ENCODE measurements at places on chromosomes 1 and 21.

- DNase-seq = no peak
These were observed 683 bp downstream of the LRRC8D start for GRCh38 chr1:89821322-89822108.

DNA sequence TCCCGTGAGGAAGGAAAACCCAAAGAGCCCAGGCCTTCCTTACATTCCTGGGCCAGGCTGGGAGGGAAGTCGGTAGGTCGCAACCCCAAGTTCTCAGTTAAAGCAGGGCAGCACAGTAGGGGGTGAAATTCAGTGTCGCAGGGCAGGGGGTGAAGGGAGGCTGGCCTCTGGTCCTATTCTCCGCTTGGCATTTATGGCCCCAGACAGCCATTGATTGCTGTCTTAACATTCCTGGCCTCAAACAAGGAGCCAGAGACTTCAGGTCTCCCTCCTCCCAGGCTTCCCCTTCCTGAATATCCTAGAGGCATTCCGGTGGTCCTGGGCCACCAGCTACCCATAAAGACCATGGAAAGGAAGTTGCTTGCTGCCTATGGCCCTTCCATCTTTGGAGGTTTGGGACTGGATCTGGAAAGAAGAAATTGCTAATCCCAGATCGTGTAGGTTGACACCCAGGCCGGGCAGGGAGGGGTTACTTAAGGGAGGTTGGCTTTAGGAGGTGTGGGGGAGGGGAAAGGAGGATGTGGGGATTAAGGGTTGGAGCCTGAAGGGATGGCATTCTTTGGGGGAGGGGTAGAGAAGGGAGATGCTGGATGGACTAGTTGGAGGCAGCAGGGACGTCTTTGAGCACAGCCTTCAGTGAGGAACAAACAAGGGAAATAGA is 1.7 kb downstream of the LIN28A start:
- DNase-seq = no peak

GRCh38 chr21:41887667-41888066 is 8.5 kb upstream of the PRDM15 start:
- no peak for DNase-seq

- DNase-seq = no peak
These were observed 6.3 kb downstream of the CELSR2 start for GRCh38 chr1:109255678-109256077.

DNA sequence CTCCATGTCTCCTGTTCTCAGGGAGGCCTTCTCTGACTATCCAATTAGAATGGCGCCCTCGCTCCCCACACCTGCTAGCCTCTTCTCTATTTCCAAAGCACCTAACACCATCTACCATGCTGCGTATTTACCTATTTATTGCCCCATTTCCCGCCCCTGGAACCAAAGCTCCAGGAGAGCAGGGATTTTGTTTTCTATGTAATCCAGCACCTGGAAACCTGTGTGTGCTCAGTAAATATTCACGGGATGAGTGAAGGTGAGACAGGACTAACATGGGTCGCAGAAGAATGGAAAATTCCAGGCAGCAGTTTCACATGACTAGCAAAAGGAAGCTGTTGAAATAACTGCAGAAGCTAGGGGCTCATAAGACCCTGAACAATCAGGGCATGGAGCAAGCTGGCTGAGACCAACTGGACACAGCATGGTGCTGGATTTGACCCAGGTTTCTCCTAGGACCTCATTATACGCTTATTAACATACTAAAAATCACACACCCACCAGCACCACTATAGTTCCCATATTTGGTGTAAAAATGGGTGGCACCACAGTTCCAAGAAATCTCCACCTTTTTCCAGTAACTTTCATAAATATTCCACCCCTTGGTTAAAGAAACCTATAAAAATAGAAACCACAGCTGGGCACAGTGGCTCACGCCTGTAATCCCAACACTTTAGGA is 15.1 kb upstream of the TENT5B start:
- no peak for DNase-seq

GRCh38 chr1:168801032-168801745 is 72.2 kb upstream of the DPT start:
- DNase-seq = no peak
